ENCODE measurements at places on chromosomes 1 and 21. TPM values are rescaled to one million over a fixed set of nuclear protein-coding genes. Genes with fewer than 3 reads are reported as not detected.
A peak's percentile ranks its signal among the peaks of the same experiment; 100 is the strongest.

DNA sequence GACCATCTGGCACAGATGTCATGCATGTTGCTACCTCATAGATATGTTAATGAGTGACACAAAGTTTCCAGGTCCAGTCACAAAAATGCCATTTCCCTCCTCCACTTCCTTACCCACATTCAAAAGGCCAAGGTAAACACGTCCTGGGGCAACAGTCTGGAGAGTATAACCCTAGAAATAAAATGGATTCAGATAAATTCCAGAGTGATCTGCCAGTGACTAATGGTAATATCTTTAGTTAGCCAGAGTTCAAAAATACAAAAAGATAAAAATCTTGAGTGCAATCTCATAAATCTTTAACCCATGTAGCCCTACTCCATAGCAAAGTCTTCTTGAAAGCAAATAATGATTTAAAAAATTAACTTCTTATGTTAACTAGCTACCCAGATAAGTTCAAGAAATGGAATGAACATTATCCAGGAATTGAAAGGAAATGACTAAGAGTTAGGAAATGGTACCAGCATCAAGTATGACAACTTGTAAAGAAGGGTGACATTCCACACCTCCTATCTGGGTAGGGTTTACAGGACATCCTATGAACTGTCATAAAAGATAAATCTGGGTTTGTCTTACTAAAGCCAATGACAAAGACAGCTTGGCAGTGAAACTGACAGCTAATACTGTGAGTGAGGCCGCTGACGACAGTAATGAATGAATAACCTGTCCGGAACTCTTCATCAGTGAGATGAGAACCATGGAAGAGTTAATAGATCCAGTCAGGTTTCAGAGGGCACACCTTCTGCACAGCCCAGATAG lies 18.1 kb downstream of the RGS2 start:
- ATAC-seq, result no peak

DNA sequence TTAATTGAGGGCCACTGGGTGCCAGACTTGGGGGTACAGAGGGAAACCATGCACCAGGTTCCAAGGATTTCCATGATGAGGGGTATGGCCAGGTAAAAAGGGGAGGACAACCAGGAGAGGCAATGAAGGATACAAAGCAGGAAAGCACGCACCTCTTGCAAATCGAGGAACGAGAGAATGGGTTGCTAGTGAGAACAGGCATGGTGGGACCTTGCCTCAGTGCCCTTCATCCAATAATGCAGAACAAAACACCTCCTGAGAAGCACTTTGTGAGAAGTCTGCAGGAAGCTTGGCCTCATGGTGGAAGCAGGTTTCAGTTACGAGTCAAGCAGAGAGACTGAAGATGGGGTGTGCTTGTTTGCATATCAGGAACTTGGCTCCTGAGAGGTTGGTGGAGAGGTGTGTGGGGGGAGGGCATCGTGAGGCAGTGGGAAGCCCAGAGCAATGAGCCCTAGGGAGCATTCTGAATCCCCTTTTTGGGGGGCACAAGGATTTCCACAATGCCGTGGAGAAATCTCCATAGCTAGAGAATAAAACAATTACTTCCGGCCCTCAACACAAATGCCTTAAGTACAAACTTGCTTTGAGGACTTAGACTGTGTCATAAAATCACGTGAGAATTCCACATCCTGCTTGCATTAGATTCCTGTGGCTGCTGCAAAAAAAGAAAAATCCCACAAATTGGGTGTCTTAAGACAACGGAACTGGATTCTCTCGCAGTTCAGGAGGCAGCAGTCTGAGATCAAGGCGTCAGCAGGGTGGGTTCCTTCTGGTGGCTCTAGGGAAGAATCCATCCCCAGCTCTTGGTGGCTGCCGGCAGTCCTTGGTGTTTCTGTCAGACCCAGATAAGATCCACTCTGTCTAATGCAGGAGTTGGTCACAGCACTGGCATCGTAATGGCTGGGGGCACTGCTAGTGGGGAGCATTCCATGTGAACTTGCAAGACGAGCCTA lies 54.9 kb upstream of the BACE2 start:
- ATAC-seq, result peak; percentile 85

DNA sequence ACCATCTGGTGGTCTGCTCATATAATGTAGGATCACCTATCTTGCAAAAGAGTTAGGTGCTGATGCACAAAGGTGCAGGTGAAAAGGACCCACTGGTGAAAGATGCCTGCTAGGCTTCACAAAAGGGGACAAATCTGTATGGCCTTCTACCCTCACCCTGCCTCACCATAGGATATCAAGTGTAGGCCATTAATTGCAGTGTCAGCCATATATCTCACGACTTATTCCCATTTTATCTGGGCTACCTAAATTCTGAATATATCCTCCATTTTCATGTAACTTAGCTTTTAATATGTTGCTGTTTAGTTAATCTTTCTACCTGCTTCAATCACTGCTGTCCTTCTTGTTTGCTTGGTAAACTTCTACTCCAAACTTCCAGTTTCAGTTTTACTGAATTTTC lies 84.2 kb upstream of the DPH5 start:
- no peak for ATAC-seq

- no peak for ATAC-seq
Measured at GRCh38 chr1:99814373-99814900, 35.7 kb upstream of the AGL start.

- no peak for ATAC-seq
Measured at GRCh38 chr1:202848191-202848542, 37.4 kb downstream of the PCAT6 start.

DNA sequence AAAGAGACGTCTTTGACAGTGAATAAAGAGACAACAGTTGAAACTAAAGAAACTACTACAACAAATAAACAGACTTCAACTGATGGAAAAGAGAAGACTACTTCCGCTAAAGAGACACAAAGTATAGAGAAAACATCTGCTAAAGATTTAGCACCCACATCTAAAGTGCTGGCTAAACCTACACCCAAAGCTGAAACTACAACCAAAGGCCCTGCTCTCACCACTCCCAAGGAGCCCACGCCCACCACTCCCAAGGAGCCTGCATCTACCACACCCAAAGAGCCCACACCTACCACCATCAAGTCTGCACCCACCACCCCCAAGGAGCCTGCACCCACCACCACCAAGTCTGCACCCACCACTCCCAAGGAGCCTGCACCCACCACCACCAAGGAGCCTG lies 68.5 kb downstream of the TPR start:
- no peak for ATAC-seq

GRCh38 chr1:7956218-7957032 lies 5.1 kb upstream of the PARK7 start:
- ATAC-seq, result no peak

GRCh38 chr21:45032977-45033710 lies 41.2 kb upstream of the ADARB1 start:
- no peak for ATAC-seq

DNA sequence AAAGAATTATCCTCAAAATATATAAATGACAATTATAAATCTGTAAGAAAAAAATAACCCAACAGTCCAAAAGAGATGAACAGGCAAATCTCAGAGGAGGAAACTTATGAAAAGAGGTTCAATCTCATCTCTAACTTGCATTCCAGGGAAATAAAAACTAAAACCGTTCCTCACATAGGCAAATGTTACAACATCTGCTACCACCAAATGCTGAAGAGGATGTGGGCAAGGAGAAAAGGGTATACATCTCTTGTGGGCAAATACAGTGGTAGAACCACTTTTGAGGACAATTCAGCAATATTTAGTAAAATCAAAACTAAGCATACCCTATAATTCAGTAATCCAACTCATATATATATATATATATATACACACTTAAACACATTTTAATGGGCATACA lies 33.7 kb upstream of the SGIP1 start:
- no peak for ATAC-seq

- peak; percentile 38 for ATAC-seq
Measured at GRCh38 chr1:82161700-82162141, 361.0 kb downstream of the ADGRL2 start.

- ATAC-seq, result no peak
Measured at GRCh38 chr21:25979845-25980616, 190.5 kb downstream of the APP start.

- no peak for ATAC-seq
Measured at GRCh38 chr1:243595527-243596210, 254.4 kb downstream of the AKT3 start.

- ATAC-seq, result no peak
Measured at GRCh38 chr1:164560556-164560955, 1.6 kb downstream of the PBX1 start.

GRCh38 chr1:25794325-25794724 lies 5.7 kb upstream of the SELENON start:
- no peak for ATAC-seq

DNA sequence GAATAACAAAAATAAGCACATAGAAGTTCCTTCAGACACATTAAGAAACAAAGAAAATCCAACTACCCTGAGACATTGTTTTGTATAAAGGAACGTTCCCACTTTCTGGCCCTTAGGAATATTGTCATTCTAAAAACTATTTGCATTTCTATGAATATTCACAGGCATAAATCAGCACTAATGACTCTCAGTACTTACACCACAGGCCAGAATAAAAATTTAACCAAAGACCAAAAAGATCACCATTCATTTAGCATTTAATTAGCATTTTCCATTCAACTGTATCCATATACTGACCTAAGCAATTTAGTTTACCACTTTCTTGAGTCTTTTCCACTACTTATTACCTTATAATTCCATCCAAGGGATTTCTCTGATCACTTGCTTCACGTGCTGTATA lies 75.4 kb downstream of the TTLL7 start:
- peak; percentile 67 for ATAC-seq

DNA sequence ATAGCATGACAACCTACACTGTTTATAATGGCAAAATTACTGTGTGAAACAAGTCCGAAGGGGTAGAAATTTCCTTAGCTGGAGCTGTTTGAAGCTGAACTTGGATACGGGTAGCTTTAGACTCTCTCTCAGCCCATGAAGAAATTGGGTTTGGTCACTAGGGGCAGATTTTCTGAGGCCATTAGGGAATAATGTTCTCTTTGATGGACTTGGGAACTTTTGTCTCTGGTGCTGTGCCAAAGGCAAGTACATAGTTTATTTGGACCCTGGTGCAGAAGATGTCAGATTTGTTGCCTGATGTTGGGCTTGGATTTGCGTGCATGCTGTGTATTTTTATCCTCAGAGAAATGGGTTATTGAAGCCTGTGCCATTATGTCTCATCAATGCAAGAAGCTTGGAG lies 109.6 kb downstream of the VPS13D start:
- ATAC-seq, result peak; percentile 31

The BSND gene
- total RNA-seq, result 0.16 TPM

The TSACC gene
- total RNA-seq, result 2.4 TPM

The INSRR gene
- total RNA-seq, result not detected

The TCP10L gene
- 0.86 TPM for total RNA-seq

The RGS8 gene
- total RNA-seq, result 12.1 TPM

The CYP4Z1 gene
- not detected for total RNA-seq

The HUNK gene
- 4.7 TPM for total RNA-seq

The LCE1F gene
- not detected for total RNA-seq

The NIBAN1 gene
- 15.7 TPM for total RNA-seq

The NUP133 gene
- total RNA-seq, result 28.1 TPM

Measured in motor neuron (in vitro differentiated cells).